ENCODE measurements at places on chromosomes 2 and 18.

DNA sequence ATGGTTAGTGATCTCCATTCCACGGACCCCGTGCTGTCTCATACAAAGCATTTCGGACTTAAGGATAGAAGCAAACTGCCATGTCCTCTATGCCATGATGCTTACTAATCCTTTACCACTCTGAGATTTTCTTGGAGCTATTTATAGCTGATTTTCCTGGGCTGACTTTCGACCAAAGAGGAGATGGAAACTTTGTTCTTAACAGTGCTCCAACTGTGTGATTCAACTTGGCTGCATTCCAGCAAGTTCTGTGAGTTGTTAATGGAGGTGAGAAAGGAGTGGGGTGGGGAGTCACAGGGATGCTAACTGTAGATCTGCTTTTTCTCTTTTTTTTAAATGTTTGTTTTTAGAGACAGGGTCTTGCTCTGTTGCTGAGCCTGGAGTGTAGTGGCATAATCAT, 45.5 kb upstream of the MSH2 start:
- no peak for DNase-seq

DNA sequence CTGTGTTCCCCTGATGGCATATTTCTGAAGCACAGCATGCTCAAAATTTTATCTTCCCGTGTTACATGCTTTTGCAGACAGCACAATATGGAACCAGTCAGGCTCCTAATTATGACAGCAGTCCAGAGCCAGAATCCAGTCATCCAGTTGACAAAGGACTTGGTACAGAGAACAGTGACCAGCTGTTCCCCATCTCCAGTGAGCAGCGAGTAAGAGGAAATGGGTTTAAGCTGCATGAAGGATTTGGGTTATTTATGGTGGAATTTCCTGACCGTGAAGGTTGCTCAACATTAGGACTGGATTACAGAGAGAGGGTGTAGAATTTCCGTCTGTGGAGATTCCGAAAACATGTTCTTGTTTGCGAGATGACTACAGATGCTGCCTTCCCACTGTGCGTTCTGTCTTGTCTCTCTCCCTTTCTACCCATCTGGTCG, 24.4 kb downstream of the SGPP2 start:
- no peak for DNase-seq

- no peak for DNase-seq
Measured at GRCh38 chr2:118505436-118505835, 342.0 kb downstream of the EN1 start.

DNA sequence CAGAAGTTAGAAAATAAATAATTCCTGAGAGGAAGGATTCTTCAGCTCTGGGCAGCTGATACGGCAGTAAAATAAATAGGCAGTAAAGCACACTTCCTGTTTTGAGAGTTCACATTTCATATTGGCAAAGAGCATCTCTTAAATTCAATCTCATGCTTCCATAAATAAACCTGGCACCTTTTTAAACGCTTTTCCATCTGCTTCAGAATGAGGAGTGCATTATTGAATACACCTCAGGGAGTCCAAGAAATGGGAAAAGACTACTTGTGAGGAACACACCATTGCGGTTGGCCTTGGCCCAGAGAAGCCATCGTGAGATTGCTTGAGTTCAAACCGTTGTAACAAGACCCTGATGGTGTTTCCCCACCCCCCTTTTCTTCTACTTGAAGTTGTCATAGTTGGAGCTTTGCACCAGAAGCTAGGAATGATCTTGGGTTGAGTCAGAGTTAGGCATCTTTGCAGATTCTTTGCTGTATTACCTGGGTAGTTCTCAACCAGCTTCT, 123.9 kb downstream of the RDH14 start:
- DNase-seq: no peak

DNA sequence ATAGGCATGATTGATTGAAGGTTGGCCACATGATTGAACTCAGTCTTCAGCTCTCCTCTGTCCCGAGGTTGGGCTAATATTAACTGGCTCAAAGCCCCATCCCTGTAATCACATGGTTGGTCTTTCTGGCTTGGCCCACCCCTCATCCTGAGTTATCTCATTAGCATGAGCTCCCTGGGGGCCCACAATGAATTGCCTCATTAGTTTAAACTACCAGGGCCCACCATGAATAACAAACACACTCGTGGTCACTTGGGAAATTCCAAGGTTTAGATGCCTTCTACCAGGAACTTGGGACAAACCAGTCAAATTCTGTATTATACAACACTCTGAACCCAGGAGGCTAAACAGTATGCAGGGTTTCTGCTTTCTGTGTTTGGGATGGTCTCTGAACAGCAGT, 121.7 kb upstream of the B3GNT2 start:
- DNase-seq: no peak
